ENCODE measurements at places on chromosomes 12 and 14. TPM values are rescaled to one million over a fixed set of nuclear protein-coding genes. Genes with fewer than 3 reads are reported as not detected.

The HOXC6 gene
- 9.1 TPM for polyA plus RNA-seq

The LMNTD1 gene
- 0.32 TPM for polyA plus RNA-seq

The LMO3 gene
- polyA plus RNA-seq, result not detected

The SMCO2 gene
- polyA plus RNA-seq, result 0.21 TPM

The MANSC1 gene
- polyA plus RNA-seq, result 2.9 TPM

The NPFF gene
- polyA plus RNA-seq, result not detected

The RTN1 gene
- 1.6 TPM for polyA plus RNA-seq

The DEPDC4 gene
- polyA plus RNA-seq, result 0.76 TPM

The CCDC197 gene
- polyA plus RNA-seq, result not detected

The SLC25A21 gene
- not detected for polyA plus RNA-seq

The USP44 gene
- 0.18 TPM for polyA plus RNA-seq

The C12orf60 gene
- 0.87 TPM for polyA plus RNA-seq

The TGFB3 gene
- polyA plus RNA-seq, result 7.6 TPM

The PROX2 gene
- not detected for polyA plus RNA-seq

The KRT4 gene
- polyA plus RNA-seq, result not detected

The ACACB gene
- 6.1 TPM for polyA plus RNA-seq
